Small intestine (tissue), 16 donors: ENCODE measurements at places on chromosomes 2 and 18. TPM values are rescaled to one million over a fixed set of nuclear protein-coding genes. Genes with fewer than 3 reads are reported as not detected.

RBKS gene
- polyA plus RNA-seq = 72.0 TPM

DNA sequence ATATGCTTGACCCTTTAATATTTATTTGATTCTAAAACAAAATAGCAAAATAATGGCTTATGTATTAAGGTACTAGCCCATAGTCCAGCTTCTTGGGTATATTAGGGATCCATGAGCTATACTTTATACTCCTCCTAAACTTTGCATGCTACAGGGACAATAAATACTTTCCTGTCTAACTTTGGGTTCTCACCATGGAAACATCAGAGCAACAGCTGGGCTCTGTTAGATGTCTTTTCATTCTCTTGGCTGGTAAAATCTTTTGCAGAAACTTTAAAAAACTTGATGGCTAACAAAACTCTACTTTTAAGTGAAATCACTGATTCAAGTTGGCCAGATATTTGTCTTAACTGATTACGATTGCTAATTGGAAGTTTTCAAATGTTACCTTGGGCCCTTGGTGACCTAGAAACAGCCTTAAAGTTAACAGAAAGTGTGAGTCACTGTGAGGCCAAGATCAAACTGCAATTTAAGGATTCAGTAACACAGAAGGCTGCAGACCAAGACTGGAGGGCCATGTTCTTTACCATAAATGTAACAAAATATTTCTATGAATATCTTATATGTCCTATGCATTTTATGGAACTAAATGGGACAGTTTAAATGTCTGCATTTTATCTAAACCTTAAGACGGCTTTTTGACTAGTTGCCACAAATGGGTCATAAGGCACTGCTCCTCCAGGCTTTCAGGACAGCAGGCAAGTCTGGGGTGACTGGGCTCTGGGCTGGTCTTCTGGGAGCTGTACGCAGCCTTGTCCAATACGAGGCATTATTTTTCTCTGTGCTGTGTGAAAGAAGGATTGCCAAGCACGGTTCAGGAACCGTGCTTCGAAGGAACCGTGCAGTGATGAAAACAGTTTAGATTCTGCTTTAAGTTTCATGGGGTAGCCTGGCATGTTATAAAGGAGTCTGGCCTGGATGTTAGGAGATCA, 188.5 kb downstream of the TPGS2 start:
- no peak overlapping the region for H3K27ac ChIP-seq
- H3K4me1 ChIP-seq = no peaks in the 10 kb centered on the region
- no peaks in the 10 kb centered on the region for H3K27me3 ChIP-seq
- H3K4me3 ChIP-seq = no peak overlapping the region

GAL3ST2 gene
- polyA plus RNA-seq = not detected

DNA sequence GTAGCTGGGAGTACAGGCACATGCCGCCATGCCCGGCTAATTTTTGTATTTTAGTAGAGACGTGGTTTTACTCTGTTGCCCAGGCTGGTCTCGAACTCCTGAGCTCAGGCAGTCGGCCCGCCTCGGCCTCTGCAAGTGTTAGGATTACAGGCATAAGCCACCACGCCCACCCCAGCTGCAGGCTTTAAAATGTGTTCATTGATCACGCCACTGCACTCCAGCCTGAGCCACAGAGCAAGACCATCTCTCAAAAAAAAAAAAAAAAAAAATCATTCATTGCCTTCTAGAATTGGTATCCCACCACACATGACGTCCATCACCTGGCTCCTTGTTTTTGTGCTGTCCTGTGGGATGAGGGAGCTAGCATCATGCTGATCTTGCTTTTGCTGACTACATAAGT, 127.4 kb downstream of the VIT start:
- no peak overlapping the region for H3K27ac ChIP-seq
- H3K36me3 ChIP-seq = no peaks in the 10 kb centered on the region
- DNase-seq = no peak
- H3K4me3 ChIP-seq = no peak overlapping the region

- H3K4me1 ChIP-seq = peaks cover 7% of the 10 kb centered on the region
- no peak overlapping the region for H3K27ac ChIP-seq
- H3K4me3 ChIP-seq = no peak overlapping the region
- no peaks in the 10 kb centered on the region for H3K27me3 ChIP-seq
- no peak for DNase-seq
- no peaks in the 10 kb centered on the region for H3K36me3 ChIP-seq
These were observed 385.3 kb downstream of the IRS1 start for GRCh38 chr2:226414335-226414734.

REEP1 gene
- 6.9 TPM for polyA plus RNA-seq

GRCh38 chr2:202703091-202703490, 68.3 kb downstream of the FAM117B start:
- no peak for DNase-seq
- no peaks in the 10 kb centered on the region for H3K36me3 ChIP-seq
- H3K27ac ChIP-seq = no peak overlapping the region
- H3K27me3 ChIP-seq = no peaks in the 10 kb centered on the region
- no peaks in the 10 kb centered on the region for H3K4me1 ChIP-seq

DNA sequence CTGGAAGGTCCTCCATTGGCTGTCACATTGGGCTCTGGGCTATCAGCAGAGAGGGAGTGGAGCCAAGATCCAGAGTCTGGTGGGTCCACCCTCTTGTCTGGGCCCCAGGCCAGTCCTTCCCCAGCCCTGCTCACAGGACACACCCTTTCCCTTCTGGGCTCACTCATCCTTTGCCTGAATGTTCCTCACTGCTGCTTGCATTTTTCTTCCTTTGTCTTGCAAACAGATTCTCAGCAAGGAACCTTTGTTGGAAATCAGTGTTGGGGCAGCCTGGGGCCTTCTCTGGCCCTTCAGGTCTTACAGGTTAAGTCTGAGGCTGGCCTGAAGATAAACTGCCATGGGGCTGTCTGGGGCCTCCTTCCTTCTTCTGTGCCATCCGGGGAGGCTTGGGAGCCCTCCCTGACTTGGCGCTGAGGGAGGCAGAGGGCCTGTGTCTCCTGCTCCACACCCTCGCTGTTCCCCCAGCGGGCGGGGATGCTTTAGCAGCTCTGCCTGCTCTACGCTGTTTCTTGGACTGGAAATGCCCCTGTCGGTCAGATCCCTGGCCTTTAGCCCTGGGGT, 11.5 kb upstream of the CELF4 start:
- H3K27me3 ChIP-seq = no peaks in the 10 kb centered on the region
- H3K36me3 ChIP-seq = no peaks in the 10 kb centered on the region
- H3K4me3 ChIP-seq = no peak overlapping the region
